ENCODE measurements at places on chromosomes 4 and X. TPM values are rescaled to one million over a fixed set of nuclear protein-coding genes. Genes with fewer than 3 reads are reported as not detected.

GRCh38 chrX:64805683-64806082, 170.6 kb downstream of the ZC4H2 start:
- no peak for DNase-seq

GRCh38 chr4:150384249-150384648, 197.7 kb upstream of the MAB21L2 start:
- DNase-seq: no peak

DNA sequence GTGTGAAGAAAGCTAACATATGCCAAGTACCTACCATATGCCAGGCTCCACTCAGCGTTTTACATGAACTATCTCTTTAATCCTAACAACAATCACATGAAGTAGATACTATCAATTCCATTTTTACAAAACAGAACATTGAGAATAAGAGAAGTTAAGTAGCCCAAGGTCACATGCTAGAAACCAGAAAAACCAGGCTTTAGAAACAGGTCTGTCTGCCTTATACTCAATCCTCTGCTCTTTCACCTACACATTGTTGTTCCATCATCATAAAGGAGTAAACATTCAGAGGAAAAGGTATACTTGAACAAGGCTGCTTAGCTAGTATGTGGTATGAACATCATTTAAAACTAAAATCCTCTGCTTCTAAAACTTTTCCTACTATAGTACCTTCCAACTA, 42.1 kb downstream of the WDFY3 start:
- no peak for DNase-seq

- no peak for DNase-seq
These were observed 98.5 kb upstream of the KLF3 start for GRCh38 chr4:38565271-38566199.

GRCh38 chr4:145176641-145177432, 3.6 kb downstream of the OTUD4 start:
- DNase-seq: no peak

DNA sequence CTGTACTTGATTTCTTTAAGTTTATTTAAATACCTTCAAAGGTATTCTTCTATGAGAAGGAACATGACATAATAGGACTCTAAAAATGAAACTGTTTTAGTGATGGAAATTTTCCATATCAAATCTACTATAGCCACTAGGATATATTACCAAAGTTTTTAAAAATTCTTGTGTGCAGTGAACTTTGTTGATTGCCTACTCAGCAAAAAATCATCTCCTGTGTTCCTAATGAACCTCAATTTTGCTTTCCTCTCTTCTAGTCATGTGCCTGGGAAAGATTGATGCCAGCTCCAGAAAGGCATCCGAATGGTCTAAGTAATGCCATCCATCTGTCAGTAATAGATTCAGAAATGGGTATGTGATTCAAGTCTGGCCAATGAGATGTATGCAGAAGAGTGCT, 111.1 kb downstream of the ANXA3 start:
- DNase-seq: no peak

- no peak for DNase-seq
These were observed 479.2 kb downstream of the GBA3 start for GRCh38 chr4:23171976-23172375.

DNA sequence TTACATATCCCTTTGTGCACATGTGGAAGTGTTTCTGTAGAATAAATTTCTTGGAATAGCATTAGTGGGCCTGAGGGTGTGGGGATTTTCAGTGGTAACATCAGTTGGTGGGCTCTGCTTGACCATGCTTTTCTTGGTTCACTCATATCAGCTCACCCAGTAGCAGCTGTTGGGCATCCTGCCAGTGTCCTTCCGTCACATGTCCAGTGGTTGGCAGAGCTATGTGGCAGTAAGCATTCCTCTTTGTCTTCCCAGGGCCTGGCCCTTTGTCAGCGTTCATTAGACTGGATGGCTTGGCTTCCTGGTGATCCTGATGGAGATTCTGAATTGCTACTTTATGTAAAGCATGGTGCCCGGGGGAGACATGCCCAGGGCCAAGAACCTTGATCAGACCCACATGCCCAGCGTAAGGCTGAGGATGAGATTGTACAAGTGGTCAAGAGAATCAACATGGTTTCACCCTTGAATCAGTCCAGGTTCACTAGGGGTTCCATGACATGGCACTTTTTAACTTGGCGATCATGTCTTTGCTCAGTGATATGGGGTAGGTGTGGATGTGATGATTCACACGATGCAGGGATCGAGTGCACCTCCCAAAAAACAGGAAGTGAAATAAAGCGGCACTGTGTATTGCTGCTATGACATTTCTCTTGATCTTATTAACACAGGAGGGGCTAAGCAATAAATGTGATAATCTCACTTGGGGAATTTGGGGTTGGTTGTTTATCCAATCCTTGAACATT, 72.1 kb upstream of the IGFBP7 start:
- no peak for DNase-seq

- no peak for DNase-seq
These were observed 134.4 kb upstream of the BMPR1B start for GRCh38 chr4:94623126-94623911.

DNA sequence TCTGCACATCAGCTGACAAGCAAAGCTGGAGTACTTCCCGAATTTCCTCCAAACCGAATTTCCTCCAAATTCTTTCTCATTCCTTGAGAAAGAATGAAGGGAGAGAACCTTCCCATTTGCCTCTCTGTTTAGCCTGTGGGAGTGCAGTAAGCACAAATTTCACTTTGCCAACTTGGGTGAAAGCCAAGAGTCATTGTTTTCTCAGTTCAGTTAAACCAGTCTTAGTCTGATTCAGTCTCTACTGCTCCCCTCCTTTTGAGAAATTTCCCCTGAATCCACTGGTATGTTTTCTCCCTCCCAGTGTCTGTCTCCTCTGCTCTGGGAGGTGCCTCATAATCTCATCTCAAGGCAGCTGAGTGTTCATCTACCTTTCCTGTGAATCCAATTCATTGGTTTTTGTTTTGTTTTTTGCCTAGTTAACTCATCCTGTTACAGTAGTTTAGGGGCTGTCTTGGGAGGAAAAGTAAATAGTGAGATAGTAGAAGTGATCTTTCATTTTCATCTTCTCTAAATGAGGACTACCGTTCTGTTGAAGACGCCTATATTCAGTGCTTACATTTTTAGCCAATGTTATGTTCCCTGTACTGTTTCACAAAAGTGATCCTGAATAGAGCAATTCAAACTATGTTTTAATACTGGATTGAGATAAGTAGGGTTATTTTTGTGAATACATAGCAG, 49.0 kb downstream of the SYTL5 start:
- DNase-seq: no peak

- DNase-seq: no peak
These were observed 1689.5 kb upstream of the PCDH10 start for GRCh38 chr4:131459430-131460101.

GRCh38 chrX:106932492-106932923, 12.3 kb downstream of the CLDN2 start:
- DNase-seq: no peak

DNA sequence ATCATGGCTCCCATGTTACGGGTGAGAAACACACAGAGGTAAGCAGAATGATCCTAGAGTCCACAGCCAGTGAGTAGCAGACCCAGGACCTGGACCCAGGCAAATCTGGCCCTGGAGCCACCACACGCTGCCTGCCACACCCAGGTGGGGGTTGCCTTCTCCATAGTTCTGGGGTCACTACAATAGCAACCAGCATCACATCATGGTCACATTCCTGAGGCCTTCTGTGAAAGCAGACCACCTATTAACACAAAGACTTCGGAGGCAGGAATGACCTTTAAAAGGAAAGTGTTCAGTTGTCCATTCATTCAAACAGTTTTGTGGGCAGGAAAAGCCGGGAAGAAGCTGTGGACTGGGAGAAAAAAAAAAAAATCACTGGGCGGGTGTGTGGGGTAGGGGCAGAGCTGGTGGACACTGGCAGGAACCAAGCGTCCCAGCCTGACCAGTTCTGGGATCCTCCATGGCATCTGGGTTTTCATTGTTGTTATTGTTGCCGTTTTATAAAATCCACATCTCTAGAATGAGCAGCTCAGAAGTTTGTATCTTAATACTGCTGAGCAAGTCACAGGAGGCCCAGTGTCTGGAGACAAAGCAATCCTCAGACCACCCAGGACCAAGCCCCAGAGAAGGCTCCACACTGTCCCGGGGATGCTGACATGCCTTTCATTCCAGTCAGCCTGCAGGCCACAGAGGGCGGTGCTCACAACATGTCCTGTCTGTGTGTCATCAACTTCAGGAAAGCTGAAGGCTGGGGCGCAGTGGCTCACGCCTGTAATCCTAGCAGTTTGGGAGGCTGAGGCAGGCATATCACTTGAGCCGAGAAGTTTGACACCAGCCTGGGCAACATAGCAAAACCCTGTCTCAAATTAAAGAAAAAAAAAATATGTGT, 67.0 kb downstream of the SEL1L3 start:
- no peak for DNase-seq

- DNase-seq: no peak
These were observed 9.1 kb upstream of the SLC9B2 start for GRCh38 chr4:103085555-103086196.

- no peak for DNase-seq
These were observed 2.7 kb upstream of the NUDT9 start for GRCh38 chr4:87419578-87420249.

DNA sequence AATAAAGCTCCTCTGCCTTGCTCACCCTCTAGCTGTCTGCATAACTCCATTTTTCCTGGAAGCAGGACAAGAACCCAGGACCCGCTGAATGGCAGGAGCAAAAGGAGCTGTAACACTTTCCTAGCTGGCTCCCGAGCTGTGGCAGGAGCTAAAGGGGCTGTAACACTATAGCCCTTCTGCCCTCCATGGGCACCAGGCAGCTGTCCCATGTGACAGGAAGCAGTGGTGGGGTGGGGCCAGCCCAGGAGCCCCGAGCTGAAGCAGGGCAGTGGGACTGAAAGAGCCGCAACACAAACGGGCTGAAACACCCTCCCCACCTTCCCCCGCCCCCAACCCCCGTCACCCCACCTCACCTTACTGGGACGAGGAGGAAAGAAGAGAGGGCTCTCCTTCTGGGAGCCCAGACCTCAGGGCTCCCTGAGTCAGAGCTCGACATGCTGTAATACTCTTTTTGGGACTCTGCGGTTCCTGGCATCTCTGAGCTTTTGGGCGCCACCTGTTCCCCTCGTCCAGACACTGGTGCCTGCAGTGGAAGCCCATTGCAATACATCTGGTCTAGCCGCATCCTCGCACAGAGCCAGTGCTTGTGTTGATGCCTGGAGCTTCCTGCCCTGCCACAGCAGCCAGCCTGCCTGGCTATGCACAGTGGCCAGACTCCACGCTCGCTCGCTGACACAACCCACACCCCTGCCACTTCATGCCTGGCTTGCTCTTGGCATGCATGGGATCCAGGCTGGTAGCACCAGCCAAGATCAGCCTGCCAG, 39.4 kb downstream of the PPM1K start:
- DNase-seq: peak; percentile 61

DNA sequence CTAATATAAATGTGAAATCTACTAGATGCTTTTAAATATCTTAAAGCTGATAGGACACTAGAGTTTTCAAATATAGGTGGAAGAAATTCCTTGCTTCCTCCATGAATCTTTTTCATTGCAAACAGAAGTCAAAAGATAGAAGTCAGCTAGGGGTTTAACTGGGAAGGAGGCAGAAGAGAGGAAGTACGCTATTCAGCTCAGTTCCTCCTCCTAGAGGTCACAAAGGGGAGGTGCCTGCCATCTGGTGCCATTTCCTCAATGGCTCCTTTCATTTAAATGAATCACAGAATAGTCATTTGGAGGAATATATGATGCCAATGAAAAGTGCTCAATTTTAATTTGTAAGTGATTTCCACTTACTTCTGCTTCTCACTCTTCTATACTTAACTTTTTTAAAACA, 8.5 kb downstream of the COL25A1 start:
- DNase-seq: no peak

DNA sequence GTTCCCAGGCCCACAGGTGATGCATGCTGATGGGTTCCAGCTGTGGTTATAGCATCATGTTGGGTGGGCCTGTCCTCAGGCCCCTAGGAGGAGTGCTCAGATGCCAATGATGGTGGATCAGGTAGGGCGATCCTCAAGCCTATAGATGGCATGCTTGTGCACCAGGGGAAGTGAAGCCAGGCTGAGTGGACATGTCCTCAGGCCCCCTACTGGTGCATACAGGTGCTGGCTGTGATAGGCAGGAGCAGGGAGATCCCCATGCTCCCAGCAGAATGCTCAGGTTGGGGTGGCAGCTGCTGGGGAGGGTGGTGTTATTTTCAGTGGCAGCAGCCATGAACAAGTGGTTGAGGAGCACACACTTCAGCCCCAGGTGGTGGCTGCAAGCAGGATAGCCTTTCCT, 96.0 kb downstream of the SMARCA1 start:
- no peak for DNase-seq

DNA sequence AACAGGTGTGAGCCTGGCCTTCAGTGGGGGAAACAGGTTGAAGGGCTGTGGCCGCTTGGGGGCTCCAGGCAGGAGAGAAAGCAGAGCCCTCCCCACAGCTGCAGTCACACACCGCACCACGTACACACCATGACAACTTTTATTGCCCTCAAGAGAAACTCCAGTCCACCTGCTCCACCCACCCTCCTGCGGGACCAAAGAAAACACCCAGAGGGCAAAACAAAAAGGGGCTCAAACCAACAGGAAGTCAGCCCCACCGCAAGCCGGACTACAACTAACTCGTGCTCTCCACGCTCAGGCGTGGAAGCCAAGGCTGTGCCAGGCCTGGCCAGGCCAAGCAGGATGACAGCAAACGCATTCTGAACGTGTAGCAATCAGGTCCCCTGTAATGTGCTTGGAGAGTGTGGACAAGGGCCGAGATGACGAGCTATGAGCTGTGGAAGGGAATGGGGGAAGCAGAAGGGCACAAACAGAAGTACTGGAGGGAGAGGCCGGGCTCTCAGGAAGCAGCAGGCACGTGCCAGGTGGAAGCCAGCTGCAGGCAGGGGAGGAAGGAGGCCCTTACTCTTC, 12.7 kb downstream of the SLC6A8 start:
- DNase-seq: no peak

GRCh38 chr4:24625091-24625490, 40.7 kb upstream of the DHX15 start:
- no peak for DNase-seq

DNA sequence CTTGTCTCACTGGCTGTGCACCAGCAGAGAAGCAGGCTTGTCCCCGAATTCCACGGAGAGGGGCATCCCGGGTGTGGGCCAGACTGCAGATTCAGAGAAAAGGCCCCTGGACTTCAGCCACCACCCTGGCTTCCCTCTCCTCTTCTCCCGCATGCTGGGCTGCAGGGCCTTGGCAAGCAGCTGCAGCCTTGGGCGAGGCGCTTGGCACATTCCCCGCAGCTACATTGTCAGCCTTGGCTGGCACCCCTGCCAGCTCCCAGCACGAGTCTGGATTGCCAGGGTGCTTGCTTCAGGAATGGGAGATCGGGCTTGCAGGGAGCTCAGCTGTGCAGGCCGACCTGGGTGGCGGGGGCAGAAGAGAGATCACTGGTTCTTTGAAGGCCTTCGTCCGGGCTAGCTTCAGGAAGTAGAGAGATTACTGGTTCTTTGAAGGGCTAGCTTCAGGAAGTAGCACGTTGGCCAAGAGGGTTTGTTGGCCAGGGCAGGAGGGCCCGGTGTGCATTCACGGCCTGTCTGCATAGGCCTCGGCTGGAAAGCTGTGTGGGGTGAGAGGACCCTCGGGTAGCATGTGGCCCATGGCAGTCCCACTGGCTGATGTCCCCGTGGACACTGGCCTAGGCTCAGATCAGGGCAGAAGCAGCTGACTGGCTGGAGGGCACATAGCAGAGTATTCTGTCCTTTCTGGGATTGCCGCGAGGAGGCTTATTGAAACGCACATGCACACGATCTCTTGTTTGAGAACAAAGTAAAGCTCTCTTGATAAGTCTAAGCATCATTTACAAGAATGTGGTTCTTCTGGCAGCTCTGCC, 2.7 kb downstream of the ABCD1 start:
- DNase-seq: no peak

Gene GRIA3
- 0.54 TPM for total RNA-seq

Gene SLC4A4
- 3.1 TPM for total RNA-seq

Gene VEGFC
- total RNA-seq: not detected

Gene IRF2
- 72.0 TPM for total RNA-seq

Gene MTCP1
- 24.5 TPM for total RNA-seq

All from activated naive CD8-positive, alpha-beta T cell treated with anti-CD3 and anti-CD28 coated beads, Interleukin-2, amount 10 ng/mL, durations not matched to agents 7 days and 5 days (primary cell).